ENCODE measurements at places on chromosomes 1 and 21.

- DNase-seq = peak; percentile 70
These were observed 6.3 kb downstream of the HAPLN2 start for GRCh38 chr1:156625436-156626078.

GRCh38 chr1:176897350-176898236 is 266.9 kb downstream of the ASTN1 start:
- no peak for DNase-seq

GRCh38 chr1:164064501-164064900 is 494.5 kb upstream of the PBX1 start:
- DNase-seq = no peak

- no peak for DNase-seq
These were observed 10.2 kb downstream of the AADACL4 start for GRCh38 chr1:12654004-12654567.
